Stimulated activated CD4-positive, alpha-beta T cell treated with anti-CD3 and anti-CD28 coated beads, Interleukin-4, amount 100 ng/mL, for 24 hours (primary cell): ENCODE measurements at places on chromosomes 13 and 19.

DNA sequence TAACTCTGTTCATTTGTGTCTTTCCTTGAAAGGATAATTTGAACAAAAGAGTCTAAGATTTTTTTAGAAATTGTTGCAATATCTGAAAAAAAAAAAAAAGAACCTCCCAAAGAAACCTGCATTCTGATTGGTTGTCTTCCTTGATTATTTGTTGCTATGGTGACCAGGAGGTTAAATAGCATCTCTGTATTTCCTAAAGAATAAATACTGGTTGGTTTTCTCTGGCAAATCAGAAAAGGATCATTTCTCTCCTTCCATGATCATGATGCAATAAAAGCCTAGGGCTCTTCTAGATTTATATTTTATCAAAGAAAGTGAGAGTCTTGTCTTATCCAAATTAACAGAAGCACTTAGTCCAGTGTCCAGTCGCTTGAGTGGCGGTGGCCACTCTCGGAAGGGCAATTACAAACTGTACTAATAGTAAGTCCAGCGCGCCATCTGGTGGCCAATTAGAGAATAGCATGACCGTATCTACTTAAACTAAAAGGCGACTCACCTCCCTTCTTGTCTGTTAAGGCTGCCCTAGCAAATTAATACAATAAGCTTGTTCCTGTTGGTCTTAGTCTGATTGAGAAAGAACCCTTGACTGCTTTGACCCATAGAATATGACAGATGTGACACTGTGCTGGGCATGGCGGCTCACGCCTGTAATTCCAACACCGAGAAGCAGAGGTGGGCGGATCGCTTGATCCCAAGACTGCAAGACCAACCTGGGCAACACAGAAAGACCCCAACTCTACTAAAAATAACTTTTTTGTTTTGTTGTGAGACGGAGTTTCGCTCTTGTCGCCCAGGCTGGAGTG, 47.0 kb upstream of the PNMA8B start:
- peak; percentile 83 for DNase-seq

GRCh38 chr19:50639121-50640112, at the start of gene SYT3:
Gene SYT3, minus strand, starts transcription at chr19:50639881. Its CDS starts 2,470 bp downstream, at chr19:50637411.
- peak; percentile 43 for DNase-seq

- DNase-seq, result no peak
Measured at GRCh38 chr13:75637181-75637750, 1.1 kb downstream of the LMO7 start.

- no peak for DNase-seq
Measured at GRCh38 chr13:77749344-77749880, 51.9 kb downstream of the SLAIN1 start.

- no peak for DNase-seq
Measured at GRCh38 chr19:39296055-39296645, at the start of gene IFNL1. Gene IFNL1, plus strand, starts transcription at chr19:39296407. Its CDS starts 15 bp downstream, at chr19:39296422.

DNA sequence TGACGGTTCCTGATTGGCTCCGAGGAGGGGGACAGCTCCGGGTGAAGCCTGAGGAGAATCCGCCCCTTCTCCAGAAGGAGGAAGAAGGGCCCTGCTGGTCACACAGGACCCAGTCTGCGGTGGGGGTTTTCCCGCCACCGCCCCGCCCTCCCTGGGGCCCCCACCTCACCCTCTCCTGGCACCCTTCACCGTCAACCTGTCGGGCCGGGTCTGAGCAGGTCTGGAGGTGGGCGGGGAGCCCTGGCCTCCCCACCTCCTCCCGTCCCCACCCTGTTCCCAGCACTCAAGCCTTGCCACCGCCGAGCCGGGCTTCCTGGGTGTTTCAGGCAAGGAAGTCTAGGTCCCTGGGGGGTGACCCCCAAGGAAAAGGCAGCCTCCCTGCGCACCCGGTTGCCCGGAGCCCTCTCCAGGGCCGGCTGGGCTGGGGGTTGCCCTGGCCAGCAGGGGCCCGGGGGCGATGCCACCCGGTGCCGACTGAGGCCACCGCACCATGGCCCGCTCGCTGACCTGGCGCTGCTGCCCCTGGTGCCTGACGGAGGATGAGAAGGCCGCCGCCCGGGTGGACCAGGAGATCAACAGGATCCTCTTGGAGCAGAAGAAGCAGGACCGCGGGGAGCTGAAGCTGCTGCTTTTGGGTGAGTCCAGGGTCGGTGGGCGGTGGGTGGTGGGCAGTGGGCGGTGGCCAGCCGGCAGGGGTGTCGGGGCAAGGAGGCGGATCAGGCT, at the start of gene GNA15:
Gene GNA15, plus strand, starts transcription at position 73 of the 723 bp plus-strand sequence. Its CDS starts 418 bp downstream, at position 491.
- peak; percentile 34 for DNase-seq

DNA sequence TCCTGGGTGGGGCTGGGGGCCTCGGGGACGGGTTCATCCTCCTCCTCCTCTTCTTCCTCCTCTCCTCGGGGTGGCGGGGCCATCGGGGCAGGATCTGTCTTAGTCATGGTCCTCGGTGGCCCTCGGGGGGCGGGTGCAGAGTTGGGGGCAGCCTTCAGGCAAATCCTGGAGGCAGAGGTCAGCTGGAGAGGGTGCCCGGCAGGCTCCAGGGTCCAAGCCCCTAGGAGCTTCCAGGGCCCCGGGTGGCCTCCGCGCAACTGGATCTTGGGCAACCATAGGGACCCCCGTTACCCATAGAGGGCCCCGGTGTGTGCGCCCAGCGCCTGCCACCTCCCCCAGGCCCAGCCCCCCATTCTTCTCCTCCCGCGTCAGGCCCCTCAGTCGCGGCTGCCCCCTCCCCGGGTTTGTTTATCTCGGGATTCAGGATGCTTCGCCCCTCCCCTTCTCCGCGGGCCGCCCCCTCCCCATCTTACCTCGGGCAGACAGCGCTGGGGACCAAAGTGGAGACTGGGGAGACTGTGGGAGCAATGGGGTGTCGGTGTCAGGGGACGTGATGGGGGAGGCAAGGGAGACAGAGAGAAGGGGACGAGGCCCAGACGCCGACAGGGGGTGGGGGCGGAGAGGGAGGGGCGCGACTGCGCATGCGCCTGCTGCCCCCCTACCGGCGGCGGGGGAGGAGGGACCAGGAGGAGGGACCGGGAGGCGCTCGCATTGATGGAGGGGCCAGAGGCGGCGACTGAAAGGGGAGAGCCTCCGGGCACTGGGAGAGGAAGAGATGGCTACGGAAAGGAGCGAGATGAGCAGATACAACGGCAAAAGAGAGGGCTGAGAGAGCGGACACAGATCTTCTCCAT, at the start of gene CLIP3:
Gene CLIP3, minus strand, starts transcription at position 623 of the 854 bp plus-strand sequence. Its CDS starts 516 bp downstream, at position 107.
- DNase-seq, result peak; percentile 24

GRCh38 chr19:6467384-6467783, 3.3 kb downstream of the CRB3 start:
- DNase-seq, result no peak

DNA sequence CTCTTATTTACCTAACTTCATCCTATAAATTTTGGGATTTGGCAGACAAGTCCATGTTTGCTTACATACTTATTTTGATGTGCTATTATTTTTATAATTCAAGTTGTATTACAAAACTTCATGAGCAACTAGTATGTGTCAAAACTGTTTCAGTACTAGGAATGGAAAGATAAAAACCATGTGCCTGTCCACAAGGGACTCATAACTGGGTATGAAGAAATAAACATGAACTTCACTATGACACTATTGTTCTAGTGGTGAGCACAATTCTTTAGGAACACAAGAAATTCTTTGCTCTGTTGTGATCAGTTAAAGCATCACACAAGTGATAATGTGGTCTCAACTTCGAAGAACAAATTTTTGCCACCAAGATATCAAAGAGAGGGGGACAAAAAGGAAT, 97.5 kb upstream of the FBXL3 start:
- DNase-seq, result no peak

GRCh38 chr13:72437458-72437857, 290.0 kb downstream of the MZT1 start:
- DNase-seq, result no peak

DNA sequence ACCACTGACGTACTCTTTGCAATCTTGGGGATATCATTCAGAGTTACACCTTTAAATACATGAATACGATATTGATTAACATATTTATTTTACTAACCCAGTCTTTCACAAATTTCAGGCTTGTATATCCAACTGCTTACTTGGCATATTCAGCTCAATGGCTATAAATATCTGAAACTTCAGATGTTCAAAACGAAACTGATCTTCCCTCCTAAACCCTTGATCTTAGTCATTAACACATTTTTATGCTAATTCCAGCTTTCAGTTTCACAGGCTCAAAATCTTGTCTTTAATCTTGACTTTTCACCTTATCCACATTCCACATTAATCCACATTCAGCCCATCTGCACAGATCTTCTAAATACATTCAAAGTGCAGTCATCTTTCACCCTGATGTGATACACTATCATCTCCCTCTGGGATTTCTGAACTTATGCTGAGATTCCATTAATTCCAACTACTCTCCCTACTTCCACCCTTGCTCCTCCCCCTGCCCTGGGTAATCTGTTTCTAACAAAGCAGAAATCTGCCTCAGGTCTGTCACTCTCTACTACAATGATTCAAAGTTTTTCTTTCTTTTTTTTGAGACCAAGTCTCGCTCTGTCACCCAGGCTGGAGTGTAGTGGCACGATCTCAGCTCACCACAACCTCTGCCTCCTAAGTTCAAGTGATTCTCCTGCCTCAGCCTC, 387.2 kb downstream of the GPC5 start:
- no peak for DNase-seq

DNA sequence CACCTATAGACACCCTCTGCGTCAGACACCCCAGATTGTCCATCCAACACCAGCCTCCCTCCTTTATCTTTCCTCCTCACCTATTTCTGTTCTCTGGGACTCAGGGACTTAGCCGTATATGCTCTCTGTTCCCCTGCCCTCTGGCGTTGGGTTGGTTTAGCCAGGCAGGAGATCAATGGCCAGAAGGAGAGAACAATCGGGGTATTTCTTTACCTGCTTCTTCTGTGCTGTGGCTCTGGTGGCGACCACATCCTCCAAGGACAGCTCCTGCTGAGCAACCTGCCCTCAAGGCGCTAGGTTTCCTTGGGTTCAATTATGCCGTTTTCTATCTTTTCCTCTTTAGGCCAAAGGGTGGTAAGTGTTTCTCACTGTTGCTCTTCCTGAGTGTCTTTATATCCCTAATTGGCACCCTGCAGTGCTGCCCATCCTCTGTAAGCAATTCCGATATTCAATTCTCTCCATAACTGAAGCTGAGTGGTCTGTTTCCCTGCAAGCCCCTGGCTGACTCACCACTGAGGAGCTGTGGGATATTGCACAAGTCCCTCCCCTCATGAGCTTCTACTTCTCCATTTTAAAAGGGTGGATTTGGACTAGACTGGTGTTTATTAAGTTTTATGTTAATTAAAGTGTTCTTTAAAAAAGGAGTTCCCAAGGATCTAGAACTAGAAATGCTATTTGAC, 63.7 kb upstream of the TMTC4 start:
- DNase-seq, result no peak

GRCh38 chr19:1472231-1473084, 6.6 kb downstream of the C19orf25 start:
- DNase-seq, result no peak

- no peak for DNase-seq
Measured at GRCh38 chr19:40813182-40813581, 14.2 kb downstream of the EGLN2 start.

- DNase-seq, result no peak
Measured at GRCh38 chr13:42453091-42453645, 120.8 kb upstream of the TNFSF11 start.

DNA sequence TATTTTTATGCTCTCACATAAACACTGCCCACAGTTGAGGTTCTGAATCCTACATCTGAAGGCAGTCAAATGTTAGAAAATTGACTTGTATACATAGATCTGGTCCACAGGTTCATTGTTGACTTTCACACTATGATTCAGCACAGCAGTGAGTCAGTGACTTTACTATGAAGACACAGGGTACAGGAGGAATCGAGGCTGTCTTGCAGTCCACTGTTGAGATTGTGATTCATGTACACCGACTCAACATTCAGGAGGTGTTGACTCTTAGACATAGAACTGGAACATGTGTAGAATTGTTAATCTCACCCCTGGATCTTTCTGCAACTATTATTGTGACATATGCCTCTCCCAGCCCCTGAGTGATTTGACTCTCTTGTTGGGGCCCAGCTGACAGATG, 74.3 kb upstream of the ZNF43 start:
- no peak for DNase-seq

DNA sequence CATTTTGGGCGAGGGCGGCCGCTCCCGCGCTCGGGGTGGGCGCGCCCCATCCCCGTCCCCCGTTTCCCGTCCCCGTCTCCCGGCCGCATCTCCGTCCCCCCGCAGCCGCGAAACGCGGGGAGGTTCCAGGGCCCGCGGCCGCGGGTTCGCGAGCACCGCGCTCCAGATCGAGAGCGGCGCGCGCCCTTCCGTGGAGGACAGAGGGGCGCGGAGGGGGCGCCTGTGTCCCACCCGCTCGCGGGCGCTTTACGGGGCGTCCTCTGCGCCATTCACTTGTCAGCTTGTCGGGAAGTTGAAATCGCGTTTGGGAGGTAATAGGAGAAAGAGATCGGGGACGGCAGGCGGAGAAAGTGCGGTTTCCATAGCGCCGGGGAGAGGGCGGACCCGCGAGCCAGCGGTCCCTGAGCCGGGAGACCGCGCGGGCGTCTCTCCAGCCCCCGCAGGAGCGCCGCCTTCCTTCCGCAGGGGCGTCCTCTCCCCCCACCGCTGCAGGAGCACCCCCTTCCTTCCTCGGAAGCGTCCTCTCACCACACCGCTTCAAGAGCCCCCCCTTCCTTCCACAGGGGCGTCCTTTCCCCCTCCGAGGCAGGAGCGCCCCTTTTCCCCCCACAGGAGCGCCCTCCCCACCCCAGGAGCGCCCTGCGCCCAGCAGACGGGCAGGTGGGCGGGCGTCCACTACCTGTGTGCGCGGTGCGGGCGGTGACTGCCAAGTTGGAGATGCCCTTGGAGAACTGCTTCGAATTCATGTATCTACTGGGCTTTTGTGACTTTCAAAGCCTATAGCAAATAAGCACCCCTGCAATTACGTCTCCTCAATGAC, 962 bp upstream of the IRS2 start:
- DNase-seq, result no peak

GRCh38 chr13:51346397-51346796, 6.9 kb downstream of the SERPINE3 start:
- DNase-seq, result no peak

DNA sequence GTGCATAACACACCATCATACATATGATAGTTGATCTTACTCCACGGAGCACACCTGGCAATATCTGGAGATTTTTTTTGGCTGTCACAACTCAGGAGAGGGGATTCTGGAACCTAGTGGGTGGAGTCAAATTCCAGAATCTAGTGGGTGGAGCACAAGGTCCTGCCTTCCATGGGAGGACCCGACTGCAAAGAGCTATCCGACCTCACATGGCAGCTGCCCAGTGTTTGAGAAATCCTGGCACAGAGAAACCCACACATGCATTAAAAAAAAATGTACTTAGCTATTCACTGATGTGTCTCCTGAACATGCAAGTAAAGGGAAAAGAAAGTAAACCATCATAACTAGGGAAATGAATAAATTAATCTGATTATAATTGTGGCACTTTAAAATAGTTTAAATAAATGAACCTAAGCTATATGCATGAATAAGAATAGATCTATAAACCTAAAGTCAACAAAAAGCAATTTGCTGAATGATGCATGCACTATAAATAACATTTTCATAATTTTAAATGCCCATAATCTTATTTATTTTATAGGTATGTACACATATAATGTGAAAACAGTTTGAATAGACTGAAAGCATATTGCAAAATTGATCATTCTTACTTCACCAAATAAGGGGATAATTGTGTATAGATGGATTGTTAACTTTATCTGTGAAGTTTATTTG, 300.3 kb downstream of the MYO16 start:
- DNase-seq, result no peak

DNA sequence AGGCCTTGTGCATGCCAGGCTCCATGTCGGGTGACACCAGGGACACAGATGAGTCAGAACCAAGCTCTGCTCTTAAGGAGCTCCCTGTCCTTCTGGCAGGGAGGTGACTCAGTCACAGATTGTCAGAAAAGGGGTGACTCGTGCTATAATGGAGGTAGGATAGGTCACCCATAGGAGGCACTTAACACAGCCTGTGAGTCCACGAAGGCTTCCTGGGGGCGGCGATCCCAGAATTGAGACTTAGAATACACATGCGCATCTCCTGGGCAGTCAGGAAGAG, 19.6 kb downstream of the FUZ start:
- peak; percentile 22 for DNase-seq
